Stimulated activated CD4-positive, alpha-beta T cell treated with anti-CD3 and anti-CD28 coated beads, Interleukin-4, amount 100 ng/mL, for 4 hours (primary cell): ENCODE measurements at places on chromosomes 7 and 10.

DNA sequence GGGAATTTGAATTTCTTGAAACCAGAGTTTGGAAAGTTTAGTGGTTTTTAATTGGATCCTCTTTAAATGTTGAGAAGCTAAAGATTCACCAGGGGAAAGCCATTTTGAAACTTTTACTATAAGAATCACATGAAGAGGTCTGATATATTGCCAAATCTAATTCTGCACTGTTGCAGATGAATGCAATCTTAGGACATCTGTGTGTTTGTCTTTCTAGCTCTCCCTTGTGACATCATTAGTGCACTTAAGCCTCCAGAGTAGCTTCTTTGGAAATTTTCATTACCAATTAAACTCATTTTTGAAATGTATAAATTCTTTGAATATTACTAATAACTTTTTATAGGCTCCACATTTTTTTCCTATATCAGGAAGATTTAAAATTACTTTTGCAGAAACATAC is 160.2 kb downstream of the BICC1 start:
- DNase-seq: no peak

DNA sequence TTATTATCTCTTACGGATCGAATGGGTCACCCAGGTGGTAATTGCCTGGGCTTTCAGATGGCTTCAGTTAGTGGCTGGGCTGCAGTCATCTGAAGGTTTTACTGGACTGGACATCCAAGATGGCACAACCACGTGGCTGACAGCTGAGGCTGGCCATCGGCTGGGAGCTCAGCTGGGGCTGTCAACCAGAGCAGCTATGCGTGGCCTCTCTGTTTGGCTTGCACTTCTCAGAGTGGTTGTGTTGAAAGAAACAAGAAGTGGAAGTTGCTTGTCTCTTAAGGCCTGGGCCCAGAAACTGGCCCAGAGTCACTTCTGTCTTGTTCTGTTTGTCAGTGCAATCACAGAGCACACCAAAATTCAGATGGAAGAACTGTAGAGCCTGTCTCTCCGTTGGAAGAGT is 5.7 kb upstream of the GDI2 start:
- DNase-seq: no peak

GRCh38 chr10:58518775-58519174 is 6.1 kb downstream of the BICC1 start:
- DNase-seq: no peak

DNA sequence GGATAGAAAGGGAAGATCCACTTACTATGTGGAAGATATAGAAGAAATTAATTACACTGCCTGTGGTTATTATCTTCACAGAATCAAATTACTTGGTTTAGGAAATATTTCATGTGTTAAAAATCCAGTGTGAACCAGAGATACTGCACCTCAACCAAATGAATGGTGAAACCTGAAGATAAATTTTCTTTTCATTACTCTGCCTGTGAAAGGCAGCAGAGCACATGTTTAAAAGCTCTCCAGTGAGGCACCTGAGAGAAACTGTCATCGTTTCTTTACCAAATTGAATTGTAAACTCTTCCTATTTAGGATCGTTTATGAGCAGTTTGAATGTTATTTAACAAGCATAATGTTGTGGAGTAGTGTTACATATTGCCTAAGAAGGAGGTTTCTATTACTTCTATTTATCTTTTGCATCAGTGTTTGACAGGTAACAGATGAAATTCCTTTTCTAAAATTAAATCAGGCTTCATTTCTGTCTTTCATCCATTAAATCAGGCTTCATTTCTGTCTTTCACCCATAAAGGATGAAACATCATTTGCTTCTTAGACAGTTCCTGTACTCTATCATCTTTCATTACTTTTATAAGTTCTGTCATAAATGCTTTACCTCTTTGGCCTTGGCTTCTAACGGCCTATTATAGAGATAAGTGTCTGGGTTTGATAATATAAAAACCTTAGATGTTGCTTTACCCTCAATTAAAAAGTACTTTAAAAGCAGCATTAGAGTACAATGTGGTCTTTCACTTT is 266.6 kb downstream of the NXPH1 start:
- DNase-seq: no peak

DNA sequence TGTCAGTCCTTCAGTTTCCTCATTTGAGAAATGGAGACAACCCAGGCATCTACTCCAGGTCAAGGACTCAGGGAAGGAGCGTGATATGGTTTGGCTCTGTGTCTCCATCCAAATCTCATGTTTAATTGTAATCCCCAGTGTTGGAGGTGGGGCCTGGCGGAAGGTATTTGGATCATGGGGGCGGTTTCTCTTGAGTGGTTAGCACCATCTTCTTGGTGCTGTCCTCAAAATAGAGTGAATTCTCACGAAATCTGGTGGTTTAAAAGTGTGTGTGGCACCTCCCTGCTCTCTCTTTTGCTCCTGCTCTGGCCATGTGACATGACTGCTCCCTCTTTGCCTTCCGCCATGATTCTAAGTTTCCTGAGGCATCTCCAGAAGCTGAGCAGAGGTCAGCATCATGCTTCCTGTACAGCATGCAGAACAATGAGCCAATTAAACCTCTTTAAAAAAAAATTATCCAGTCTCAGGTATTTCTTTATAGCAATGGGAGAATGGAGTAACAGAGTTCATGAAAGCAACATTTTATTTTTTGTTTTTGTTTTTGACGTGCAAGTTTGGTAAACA is 30.0 kb downstream of the ARHGAP22 start:
- no peak for DNase-seq

- DNase-seq: no peak
These were observed 30.9 kb upstream of the CALU start for GRCh38 chr7:128708235-128708634.

- DNase-seq: no peak
These were observed 10.9 kb downstream of the ANLN start for GRCh38 chr7:36400606-36401005.

DNA sequence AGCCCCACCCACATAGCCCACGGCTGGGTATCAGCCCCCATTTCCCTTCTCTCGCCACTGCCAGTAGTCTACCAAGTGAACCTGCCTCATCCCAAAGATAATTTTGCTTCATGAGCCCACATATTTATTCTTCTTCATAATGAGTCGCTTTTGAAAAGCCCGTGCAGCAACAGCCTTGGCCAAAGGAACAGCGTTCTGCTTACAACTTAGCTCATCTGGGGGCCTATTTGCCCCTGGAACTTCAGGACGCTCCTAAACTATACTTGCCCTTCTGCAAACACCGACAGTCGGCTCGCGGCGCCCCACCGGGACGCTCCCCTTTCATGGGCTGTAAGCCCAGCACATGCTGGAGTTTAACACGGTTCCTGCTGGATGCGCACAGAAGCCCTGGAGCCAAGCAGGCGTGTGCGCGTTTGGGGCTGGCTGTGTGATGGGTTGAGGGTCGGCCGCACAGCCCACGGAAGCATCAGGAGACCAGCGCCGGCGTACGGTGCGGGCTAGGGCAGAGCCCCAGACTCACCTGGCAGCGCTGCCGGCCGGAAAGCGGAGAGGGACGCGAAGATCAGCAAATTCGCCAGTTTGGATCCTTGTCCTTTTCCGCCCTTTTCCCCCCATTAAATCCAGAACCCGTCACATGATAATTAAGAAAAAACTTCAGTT is 370 bp downstream of the TMEM60 start:
- DNase-seq: no peak

GRCh38 chr10:26780106-26780792 is 80.5 kb downstream of the ABI1 start:
- no peak for DNase-seq

DNA sequence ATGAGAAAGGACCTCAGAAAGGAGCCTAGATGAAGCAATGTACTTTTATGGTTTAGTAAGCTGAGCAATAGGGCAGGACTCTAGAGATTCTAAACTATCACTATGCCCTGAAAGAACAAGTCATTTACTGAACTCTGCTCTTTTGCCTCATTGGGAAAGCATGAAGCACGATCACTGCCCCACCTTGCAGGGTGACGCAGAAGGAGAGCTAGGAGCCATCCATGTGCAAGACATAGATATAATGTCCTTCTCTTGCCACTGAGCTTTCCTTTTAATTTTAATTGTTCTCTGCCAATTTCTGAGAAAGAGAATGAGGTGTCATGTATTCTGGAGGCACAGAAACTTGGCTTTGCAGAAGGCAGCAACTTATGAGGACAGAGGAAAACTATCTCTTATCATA is 108.3 kb downstream of the SORCS1 start:
- no peak for DNase-seq

GRCh38 chr7:129435414-129435829 is 1.2 kb downstream of the STRIP2 start:
- DNase-seq: no peak

GRCh38 chr10:130763071-130763470 is 548.5 kb downstream of the TCERG1L start:
- DNase-seq: no peak

DNA sequence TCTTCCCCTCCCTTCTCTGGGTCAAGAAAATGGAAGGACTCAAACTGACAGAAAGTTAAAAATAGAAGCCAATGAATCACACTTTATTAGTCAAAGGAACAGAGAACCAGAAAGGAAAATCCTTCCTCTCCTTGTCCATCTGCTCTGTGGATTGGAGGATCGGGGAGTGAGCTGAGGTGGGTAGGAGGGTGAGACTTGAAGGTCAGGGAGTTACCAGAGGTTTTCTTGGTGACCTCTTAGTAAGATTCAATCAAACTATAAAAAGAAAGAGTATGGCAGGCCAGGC is 12.2 kb downstream of the TLX1 start:
- no peak for DNase-seq

DNA sequence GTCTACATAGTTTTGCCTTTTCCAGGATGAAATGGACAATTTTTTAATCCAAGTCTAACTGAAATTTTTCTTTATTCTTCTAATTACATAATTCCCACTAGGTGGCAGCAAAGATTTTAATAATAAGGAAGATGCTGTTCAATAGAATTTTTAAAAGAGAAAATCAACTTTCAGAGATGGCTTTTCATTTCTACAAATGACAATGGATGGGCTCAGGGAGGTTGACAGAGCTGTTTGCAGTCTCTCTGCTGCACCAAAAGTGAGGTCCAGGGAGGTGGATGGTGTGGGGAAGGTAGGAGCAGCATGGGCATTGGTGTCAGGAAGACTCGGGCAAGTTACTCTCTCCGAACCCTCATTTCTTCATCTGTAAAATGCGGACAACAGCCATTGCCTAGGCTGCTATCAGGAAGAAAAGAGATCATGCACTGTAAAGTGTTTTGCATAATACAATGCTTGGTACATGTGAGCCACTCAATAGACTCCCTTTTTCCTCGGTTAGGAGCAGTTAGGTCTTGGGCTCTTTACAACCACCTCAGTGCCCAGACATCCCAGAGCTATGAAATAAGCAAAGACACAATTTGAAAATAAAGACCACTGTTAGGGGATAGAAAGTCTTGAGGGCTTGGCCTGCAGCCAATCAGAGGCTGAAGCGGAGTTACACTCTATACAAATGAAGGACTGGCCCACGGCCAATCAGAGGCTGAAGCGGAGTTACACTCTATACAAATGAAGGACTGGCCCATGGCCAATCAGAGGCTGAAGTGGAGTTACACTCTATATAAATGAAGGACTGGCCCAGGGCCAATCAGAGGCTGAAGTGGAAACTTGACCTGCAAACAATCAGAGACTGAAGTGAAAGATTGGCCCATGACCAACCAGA is 107.1 kb downstream of the ABLIM1 start:
- no peak for DNase-seq

GRCh38 chr10:86281396-86281795 is 85.2 kb downstream of the GRID1 start:
- DNase-seq: no peak

DNA sequence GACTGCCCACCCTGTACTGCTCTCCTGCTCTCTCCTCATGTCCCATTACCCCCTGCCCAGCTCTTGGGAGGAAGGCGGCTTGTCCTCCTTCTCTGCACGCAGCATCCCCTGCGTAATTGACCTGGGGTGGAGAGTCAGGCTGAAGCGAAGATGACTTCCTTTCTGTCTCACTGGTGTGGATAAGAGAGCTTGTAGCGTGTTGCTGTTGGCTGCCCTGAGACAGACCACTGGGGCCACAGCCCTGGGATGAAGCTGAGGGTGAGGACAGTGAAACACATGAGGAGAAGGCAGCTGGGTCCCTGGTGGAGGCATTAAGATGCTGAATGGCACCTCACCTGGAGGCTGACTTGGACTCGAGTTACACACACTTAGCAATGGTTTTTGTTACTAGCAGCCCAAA is 310.3 kb upstream of the ZNF32 start:
- DNase-seq: no peak

DNA sequence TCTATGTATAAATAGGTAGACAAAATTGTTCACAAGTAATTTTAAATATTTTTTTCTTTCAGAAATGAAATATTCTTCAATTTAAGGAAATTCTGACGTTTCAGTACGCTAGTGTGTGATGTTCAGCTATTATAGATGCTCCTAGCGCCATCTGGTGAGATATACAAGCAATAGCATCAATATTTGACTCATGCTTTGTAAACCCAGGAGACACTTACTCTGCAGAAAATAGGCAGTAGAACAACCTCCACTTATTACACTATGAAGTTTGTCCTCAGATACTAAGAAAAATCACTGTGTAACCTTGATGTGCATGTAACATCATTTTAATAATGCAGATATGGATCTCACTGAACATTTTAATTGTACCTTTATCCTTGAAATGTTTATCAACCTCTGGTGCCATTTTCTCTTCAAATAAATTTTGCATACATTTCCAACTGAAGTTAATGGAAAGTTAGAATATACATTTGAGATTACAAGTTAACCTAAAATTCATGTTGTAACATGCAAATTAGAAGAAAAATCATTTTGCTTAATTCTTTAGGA is 151.5 kb upstream of the FAM3C start:
- no peak for DNase-seq
